Head of caudate nucleus (tissue), 42 donors: ENCODE measurements at places on chromosomes 3 and 15.

DNA sequence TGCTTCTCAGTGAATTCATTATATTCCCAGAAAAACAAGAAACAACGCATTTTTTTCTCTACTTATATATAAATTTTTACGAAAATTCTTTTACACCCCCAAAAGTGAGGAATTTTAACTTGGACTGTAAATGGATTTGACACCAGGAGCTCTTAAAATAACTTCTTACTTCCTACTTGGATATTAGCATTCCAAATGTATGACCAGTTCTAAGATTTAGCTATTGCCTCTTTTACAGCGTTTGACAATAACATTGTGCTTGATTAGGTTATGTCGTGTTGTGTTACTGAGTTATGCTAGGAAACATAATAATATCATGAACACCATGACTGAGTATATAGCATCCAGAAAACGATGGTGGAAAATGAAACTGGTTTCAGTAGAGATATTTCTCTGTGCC is 177.0 kb downstream of the CNTN6 start:
- no peak for DNase-seq

DNA sequence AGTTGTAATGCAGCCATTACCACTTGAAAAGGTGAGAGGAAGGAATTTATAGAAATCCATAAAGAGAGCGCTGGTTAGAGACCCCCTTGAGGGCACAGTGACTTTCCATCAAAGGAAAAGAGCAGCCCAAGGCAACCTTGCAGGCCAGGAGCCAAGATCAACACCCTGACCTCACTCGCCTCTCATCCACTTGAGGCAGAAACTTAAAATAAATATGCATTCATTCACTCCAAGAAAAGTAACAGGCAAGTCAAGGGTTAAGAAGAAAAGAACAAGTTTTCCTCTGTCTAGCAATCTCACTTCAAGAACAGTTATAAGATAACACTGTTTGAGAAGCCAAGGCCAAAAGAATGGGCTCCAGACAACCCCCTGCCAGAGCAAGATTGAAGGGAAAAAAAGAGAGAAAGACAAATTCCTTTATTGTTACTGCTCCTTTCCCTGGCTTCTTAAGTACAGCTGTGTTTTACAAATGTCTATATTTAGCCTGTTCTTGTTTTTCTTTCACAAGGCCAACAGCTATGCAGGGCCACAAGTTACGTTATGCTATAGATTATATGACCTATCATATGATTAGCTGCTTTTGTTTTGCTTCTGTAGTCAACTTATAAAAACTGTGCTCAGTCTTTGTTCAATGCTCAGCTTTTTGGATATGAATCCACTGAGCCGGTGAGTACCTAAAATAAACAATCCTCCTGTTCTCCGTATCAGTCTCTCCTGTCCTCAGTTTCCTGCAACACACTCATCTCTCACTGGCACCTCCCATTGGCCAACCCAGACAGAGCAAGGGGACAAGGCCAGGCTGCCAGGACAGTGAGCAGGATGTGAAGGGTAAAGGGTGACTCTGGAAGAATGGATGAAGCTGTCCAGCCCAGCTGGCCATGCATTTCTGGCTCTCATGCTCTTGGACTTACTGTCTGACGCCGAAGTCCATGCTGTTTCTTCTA is 15.8 kb upstream of the SSUH2 start:
- DNase-seq = no peak

DNA sequence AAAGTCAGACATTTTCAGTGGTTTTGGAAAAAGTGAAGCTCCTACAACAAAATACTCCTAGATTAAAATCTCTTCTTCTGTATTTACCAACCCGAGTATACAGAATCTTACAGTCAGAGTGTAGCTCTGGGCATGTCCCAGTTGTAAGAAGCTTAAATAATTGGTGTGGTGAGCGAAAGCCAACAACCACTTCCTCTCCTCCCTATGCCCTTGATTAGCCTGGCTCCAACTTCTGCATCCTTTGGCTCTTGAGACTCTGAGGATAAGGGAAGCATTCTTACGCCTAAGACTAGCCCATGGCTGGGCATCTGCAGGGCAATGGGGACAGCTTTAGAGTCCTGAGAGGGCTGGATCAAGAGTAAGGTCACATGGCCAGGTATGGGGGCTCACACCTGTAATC is 25.5 kb downstream of the RFT1 start:
- DNase-seq = no peak

GRCh38 chr3:5198986-5199731 is 11.7 kb downstream of the EDEM1 start:
- no peak for DNase-seq

DNA sequence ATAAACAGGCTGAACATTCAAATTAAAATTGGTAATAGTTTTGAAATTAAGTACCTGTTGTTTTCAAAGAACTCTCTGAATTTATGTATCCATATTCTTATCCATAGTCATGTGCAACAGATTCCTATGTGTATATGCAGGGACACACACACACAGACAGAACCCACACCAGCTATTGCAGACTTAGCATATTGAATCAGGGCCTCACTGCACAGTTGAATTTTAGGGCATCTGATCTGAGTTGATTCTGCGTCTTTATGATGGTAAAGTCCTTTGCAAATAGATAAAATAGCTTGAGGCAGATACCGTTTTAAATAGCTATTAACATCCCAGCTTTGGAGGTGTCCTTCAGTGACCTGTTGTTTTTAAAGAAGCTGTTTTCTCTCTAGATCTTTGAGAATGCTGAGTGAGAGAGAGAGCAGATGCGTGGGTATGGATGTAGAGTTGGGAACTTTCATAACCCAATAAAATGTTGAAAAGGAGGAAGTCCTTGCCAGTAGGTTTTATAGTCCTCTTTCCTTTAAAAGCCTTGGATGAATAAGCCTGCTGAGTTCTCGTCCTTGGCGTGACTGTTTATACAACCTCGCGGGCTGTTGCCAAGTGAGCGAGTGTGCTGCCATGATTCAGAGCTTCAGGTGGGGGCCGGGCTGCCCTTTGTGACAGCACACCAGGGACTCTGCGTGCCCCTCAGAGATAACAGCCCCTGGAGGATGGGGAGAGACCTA is 18.3 kb downstream of the MYZAP start:
- DNase-seq = no peak

GRCh38 chr15:97522347-97522746 is 438.2 kb upstream of the ARRDC4 start:
- DNase-seq = no peak

GRCh38 chr3:154864947-154865346 is 215.2 kb upstream of the MME start:
- no peak for DNase-seq

DNA sequence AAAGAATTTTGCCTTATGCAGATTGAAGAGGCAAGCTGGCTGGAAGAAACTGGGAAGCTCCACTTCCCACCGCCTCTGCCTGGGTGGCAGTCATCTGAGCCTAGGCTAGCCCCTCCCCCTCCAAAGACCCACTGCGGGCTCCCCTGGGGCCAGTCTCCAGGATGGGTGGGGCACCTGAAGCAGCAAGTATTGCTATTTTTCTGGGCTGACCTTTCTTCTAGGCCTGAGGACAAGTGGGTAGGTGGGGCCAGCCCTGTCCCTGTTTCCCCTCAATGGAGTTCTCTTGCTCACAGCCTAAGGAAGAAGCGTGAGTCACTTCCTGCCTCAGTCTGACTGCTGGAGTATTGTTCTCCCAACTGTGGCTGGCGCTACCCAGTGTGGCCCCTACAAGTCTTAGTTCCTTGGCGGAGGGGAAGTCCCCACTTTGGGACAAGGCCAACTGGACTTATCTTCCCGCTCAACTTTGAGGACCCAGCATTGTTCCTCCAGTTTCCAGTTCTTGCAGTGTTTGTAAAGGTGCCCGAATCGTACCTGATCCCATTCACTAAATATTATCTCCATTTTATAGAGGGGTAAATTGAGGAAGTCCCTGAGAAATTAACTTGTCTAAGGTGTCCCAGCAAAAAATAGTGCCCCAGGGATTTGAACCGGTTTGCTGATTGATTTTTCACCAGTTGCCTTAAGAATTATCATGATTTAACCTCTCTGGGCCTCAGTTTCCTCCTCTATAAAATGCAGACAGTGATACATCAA is 1.4 kb downstream of the FURIN start:
- no peak for DNase-seq

- DNase-seq = no peak
Measured at GRCh38 chr15:64566629-64567427, 106.5 kb downstream of the ZNF609 start.

GRCh38 chr15:67101911-67102598 is 36.7 kb downstream of the SMAD3 start:
- no peak for DNase-seq

GRCh38 chr15:87634361-87634760 is 622.2 kb downstream of the NTRK3 start:
- no peak for DNase-seq

DNA sequence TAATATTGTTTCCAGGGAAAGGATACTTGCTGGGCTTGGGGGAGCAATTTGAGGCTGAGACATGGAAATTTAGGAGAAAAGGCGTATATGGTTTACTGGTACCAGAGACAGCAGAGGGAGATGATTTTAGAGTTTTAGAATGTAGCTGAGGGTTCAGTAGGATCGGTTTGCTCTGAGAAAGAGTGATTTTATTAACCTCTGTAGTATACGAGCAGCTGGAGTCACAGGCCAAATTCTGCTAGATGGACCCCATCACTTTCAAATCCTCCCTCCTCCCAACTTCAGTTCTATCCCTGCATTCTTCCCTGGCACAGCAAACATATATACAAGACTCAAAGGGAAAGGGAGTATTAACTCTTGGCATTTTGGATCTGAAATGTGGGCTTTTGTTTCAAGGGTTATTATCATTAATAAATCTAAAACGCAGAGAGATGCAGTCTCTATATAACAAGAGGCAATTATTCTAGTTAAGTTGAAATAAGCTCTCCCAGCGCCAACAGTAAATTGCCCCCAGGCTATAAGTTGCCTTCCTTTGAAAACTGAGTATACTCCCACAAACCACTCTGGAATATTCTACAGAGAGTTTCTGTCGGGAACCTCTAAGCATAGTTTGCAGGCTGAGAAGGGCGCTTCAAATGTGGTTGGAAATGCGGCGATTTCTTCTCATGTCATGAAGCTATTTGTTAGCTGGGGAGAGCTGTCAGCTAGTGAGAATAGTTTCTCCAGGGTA is 5.4 kb downstream of the CRABP1 start:
- DNase-seq = no peak

GRCh38 chr15:68585574-68586273 is 6.9 kb downstream of the CORO2B start:
- peak; percentile 76 for DNase-seq

DNA sequence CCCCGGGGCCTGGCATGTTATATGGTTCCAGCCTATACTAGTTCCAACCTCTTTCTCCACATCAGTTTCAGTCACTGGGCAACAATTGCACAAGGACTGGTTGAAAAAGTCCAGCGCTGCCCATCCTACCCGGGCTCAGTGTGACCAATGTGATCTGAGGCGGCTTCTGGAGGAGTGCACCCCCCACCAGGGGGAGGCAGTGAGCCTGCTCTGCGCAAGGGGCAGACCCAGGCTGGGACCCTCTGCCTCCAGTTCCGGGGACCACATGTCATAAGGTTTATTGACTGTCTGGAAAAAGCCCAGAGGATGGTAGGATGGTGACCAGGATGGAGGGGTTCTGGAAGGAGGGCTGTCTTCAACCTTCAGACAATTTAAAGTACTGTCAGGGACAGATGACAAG is 25.6 kb upstream of the NR2E3 start:
- DNase-seq = no peak

GRCh38 chr3:132726341-132726823 is 4.2 kb upstream of the NPHP3 start:
- DNase-seq = no peak

- no peak for DNase-seq
Measured at GRCh38 chr3:75781079-75781745, 4.1 kb downstream of the ZNF717 start.

GRCh38 chr15:59917504-59918157 is 86.5 kb upstream of the FOXB1 start:
- peak; percentile 22 for DNase-seq

DNA sequence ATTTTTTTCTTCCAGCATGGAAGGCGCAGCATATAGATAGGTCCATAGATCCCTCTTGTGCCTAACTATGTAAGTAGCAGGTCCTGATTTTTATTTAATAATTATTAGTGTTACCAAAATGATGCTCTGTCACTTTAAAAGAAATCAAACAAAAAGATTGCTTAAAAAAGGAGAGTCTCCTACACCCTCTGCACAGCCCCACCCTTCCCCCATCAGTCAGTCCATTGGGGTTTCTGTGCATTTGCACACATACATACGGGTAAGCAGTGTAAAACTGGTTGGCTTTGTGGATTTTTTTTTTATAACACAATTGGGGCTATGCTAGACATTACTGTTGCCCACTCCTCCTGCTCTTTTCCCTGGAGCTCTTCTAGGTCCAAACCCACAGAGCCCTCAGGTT is 7.0 kb upstream of the RPP14 start:
- no peak for DNase-seq

GRCh38 chr3:11514191-11514821 is 129.4 kb downstream of the VGLL4 start:
- no peak for DNase-seq

GRCh38 chr3:119098619-119099222 is 47.2 kb upstream of the TEX55 start:
- DNase-seq = no peak

- no peak for DNase-seq
Measured at GRCh38 chr3:15795651-15796308, 2.0 kb downstream of the ANKRD28 start.

- peak; percentile 13 for DNase-seq
Measured at GRCh38 chr3:177777699-177778098, 580.4 kb upstream of the TBL1XR1 start.

DNA sequence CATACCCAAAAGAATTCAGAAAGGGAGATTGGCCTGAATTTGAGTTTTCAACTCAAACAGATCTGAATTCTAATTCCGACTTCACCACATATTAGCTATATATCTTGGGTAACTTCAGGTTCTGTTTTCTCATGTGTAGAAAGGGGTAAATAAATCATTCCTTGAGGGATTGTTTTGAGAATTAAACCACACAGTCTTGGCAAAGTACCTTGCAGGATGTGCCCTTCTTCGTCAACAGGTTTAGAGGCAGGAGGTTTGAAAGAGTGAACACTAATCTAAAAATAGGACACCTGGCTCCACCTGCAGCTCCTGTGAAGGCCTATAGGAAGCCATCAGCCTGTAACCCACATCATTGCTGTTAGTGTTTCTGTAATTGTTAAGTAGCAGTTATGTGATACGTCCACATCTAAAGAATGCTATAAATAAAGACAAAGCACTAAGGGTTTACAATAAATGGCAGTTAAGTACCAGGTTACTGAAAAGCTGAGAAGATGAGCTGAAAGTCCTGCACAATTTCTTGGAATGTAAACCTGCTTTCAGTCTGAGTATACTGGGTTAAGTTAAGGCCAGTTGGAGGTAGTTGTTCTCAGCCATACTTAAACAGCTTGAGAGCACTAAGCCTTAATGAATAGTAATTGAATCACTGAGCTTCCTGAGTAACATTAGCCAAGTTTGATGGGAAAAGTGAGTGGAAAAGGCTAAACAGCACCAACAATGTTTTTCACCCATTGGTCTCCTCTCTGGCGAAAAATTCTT is 6.0 kb downstream of the CCDC80 start:
- no peak for DNase-seq
